ENCODE measurements at places on chromosomes 2 and 18.

GRCh38 chr2:239881031-239881471 is 144.1 kb downstream of the NDUFA10 start:
- no peak for DNase-seq
- H3K27me3 ChIP-seq = no peaks in the 10 kb centered on the region
- no peak overlapping the region for H3K27ac ChIP-seq
- no peak overlapping the region for H3K4me3 ChIP-seq

GRCh38 chr2:153478289-153479261 is at the start of gene RPRM:
RPRM (minus strand) TSS chr2:153478762; CDS start chr2:153478565, 197 bp downstream.
- H3K27ac ChIP-seq = no peak within 1 kb of the TSS
- H3K4me1 ChIP-seq = no peaks in the 10 kb centered on the region
- H3K36me3 ChIP-seq = no peaks in the 10 kb centered on the region
- DNase-seq = peak; percentile 51
- H3K27me3 ChIP-seq = peaks cover 33% of the 10 kb centered on the region
- peak within 1 kb of the TSS; percentile 18 for H3K4me3 ChIP-seq

DNA sequence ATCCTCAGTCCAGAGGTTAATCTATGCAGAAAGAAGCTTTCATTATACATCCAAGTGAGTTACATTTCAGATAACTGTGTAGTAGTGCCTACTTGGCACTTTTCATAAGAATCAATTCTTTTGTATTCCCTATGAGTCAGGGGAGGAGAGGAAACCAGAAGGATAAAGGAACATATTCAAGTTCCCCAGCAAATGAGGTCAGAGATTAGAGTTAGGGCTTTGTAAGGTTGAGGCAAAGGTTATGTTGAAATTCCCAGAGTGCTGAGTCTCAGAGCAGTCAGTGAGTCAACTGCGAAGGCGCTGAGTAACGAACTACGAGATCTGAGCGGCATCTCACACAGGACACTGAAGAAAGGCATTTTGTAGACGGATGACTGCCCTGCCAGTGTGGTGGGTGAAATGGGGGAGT is 25.1 kb upstream of the ME2 start:
- no peaks in the 10 kb centered on the region for H3K27me3 ChIP-seq
- no peak overlapping the region for H3K4me3 ChIP-seq
- no peaks in the 10 kb centered on the region for H3K4me1 ChIP-seq
- H3K27ac ChIP-seq = no peak overlapping the region

GRCh38 chr2:23916727-23917405 is 10.1 kb downstream of the ATAD2B start:
- no peaks in the 10 kb centered on the region for H3K36me3 ChIP-seq
- peak overlapping the region; percentile 5 for H3K27ac ChIP-seq
- no peak for DNase-seq
- no peaks in the 10 kb centered on the region for H3K27me3 ChIP-seq

- no peak for DNase-seq
- H3K36me3 ChIP-seq = no peaks in the 10 kb centered on the region
- no peaks in the 10 kb centered on the region for H3K4me1 ChIP-seq
- H3K27me3 ChIP-seq = no peaks in the 10 kb centered on the region
These were observed 25.6 kb upstream of the FAM124B start for GRCh38 chr2:224427471-224427870.

GRCh38 chr2:109381327-109381820 is 232.4 kb downstream of the SEPTIN10 start:
- no peak overlapping the region for H3K4me3 ChIP-seq
- H3K36me3 ChIP-seq = no peaks in the 10 kb centered on the region
- DNase-seq = no peak
- H3K27ac ChIP-seq = no peak overlapping the region
- no peaks in the 10 kb centered on the region for H3K4me1 ChIP-seq

- H3K27ac ChIP-seq = no peak overlapping the region
- H3K4me3 ChIP-seq = no peak overlapping the region
- DNase-seq = no peak
- no peaks in the 10 kb centered on the region for H3K27me3 ChIP-seq
- H3K4me1 ChIP-seq = no peaks in the 10 kb centered on the region
These were observed 6.7 kb downstream of the WDR43 start for GRCh38 chr2:28901202-28901601.

DNA sequence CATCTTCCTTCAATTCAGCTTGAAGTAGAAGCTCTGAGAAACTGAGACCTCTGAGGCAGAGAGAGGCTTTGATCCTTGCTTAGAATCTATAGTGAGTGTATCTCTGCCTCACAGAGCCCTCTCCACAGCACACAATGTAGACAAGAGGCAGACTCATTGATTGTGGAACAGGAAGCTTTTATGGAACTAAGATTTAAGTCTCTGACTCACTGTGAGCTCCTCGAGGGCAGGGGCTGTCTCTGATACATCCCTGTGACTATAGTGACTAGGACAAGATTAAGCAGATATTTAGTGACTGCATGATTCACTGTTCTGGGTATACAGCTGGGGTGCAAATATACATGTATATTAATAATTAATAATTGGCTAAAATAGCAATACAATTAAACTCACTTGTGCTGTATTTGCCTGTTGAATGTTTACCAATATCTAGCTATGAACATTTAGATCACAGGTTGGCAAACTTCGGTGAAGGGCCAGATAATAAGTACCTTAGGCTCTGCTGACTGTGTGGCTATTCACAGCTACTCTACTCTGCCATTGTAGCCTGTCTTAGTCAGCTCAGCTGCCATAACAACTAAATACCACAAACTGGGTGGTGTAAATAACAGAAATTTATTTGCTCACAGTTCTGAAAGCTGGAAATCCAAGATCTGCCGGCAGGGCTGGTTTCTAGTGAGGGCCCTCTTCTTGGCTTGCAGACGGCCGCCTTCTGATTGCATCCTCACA is 54.4 kb downstream of the ARHGEF4 start:
- H3K36me3 ChIP-seq = no peaks in the 10 kb centered on the region
- no peaks in the 10 kb centered on the region for H3K27me3 ChIP-seq
- no peak overlapping the region for H3K27ac ChIP-seq
- H3K4me3 ChIP-seq = no peak overlapping the region
- no peak for DNase-seq

GRCh38 chr2:126889071-126889470 is 9.6 kb upstream of the TEX51 start:
- no peak overlapping the region for H3K4me3 ChIP-seq
- no peak for DNase-seq
- no peaks in the 10 kb centered on the region for H3K27me3 ChIP-seq
- H3K27ac ChIP-seq = no peak overlapping the region

GRCh38 chr2:9644603-9645002 is 13.8 kb upstream of the YWHAQ start:
- H3K4me3 ChIP-seq = no peak overlapping the region
- H3K27ac ChIP-seq = no peak overlapping the region
- H3K27me3 ChIP-seq = no peaks in the 10 kb centered on the region
- peaks cover 19% of the 10 kb centered on the region for H3K4me1 ChIP-seq

DNA sequence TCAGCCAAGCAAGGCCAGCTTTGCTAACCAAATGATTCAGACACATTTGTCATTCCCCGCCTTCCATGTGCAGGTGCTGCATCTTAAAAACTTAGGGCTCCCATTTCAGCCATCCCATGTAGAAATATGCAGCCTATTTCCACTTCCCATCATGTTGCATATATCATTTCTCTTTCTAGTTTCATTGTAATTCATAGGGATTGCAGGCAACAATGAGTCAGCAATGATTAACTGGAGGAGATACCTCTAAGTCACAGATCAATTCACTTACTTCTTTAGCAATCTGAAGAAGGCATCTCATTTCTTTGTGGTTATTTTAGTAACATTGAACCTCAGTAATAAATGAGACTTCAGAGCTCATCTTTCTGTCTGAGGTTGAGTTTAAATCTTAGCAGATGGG is 276.1 kb upstream of the PKDCC start:
- no peak overlapping the region for H3K4me3 ChIP-seq
- H3K4me1 ChIP-seq = no peaks in the 10 kb centered on the region
- no peaks in the 10 kb centered on the region for H3K27me3 ChIP-seq
- no peak for DNase-seq
- H3K27ac ChIP-seq = no peak overlapping the region

DNA sequence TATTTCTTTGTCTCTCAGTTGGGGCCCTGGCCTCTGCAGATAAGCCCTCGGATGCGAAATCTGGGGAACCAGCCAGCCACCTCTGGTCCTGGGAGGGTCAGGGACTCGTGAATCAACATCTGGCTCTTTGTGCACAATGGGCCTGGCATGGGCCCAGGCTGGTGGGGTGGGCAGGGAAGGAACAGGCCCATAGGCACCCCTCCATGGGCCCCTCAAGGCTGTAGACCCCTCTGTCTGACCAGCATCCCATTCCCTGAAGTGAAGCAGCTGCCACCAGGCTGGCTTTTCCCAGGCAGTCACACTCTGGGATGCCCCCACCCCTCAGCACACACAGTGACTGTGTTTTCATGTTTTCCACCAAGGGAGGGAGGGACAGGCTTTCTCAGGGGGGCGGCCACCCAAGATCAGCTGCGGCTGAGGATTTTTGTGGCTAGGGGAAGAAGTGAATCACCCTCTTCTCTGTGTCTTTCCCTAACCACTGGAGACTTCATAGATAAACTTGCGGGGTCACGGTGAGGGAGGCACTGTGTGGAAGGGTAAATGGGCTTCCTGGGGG is 166.0 kb downstream of the AGAP1 start:
- no peak overlapping the region for H3K4me3 ChIP-seq
- DNase-seq = no peak
- H3K36me3 ChIP-seq = no peaks in the 10 kb centered on the region

DNA sequence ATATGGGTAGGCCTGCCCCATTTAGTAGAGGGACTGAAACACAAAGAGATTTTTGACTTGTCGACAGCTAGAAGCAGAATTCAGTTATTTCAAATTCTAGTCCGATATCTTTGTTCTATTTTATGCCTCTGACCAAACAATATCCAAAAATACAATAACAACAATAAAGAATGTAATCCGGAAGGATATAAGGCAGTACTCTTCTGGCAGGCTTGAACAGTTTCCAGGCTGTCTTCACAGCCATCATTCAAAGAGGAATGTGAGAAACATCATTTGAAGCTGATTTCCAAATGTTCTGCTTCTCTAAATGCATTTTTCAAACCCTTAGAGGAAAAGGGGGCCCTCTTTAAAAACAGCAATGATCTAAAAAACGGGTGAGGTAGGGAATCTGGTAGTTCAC is 36.7 kb upstream of the SPTBN1 start:
- no peak overlapping the region for H3K27ac ChIP-seq
- H3K4me1 ChIP-seq = no peaks in the 10 kb centered on the region
- no peaks in the 10 kb centered on the region for H3K27me3 ChIP-seq

DNA sequence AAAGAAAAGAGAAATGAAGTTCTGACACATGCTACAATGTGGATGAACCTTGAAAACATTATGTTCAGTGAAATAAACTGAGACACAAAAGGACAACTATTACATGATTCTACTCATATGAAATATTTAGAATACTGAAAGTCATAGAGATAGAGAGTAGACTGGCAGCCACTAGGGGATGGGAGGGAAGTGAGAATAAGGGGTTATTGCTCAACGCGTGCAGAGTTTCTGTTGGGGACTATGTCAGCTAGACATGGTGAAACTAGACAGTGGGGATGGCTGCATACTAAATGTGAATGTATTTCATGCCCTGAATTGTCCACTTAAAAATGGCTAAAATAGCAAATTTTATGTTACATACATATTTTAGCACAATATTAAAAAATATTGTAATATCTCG is 108.7 kb upstream of the ATL2 start:
- no peak for DNase-seq
- H3K4me1 ChIP-seq = peaks cover 9% of the 10 kb centered on the region

DNA sequence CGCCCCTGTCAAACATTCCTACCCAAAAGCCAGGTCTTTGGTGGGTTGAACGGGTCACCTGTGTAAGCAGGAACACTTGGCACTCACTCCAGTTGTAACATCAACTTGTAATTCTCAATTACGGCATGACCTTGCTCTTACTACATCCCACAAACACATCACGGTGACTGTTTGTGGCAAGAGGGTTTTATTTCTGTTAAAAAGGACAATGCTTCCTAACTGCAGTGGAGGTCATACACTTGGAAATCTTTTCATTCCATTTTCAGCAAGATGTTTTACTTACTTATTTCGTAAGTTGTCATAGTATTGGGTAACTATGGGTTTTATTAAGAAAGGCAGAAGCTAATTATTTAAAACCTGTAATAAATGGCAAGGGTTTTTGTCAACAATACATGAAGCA is 126.1 kb downstream of the ZNF516 start:
- DNase-seq = no peak
- H3K27me3 ChIP-seq = no peaks in the 10 kb centered on the region
- H3K36me3 ChIP-seq = no peaks in the 10 kb centered on the region
- peaks cover 6% of the 10 kb centered on the region for H3K4me1 ChIP-seq
- H3K27ac ChIP-seq = no peak overlapping the region
- H3K4me3 ChIP-seq = no peak overlapping the region

DNA sequence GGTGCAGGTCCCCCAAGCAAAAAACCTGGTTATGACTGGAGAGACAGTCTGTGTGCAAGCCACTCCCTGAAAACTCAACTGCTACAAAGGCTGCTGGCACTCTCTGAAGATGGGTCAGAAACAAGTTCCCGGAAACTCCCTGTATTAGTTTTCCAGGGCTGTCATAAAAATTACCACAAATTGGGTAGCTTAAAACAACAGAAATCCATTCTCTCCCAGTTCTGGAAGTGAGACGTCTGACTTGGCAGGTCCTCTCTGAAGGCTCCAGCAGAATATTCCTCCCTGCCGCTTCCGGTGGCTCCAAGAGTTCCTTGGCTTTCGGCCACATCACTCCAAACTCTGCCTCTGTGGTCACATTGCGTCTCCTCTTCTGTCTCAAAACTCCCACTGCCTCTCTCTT is 30.1 kb upstream of the SERPINE2 start:
- no peaks in the 10 kb centered on the region for H3K4me1 ChIP-seq
- no peaks in the 10 kb centered on the region for H3K27me3 ChIP-seq
- H3K36me3 ChIP-seq = no peaks in the 10 kb centered on the region

GRCh38 chr2:46490521-46491141 is 11.3 kb downstream of the TMEM247 start:
- H3K4me3 ChIP-seq = no peak overlapping the region
- H3K4me1 ChIP-seq = peaks cover 23% of the 10 kb centered on the region
- no peaks in the 10 kb centered on the region for H3K27me3 ChIP-seq
- no peaks in the 10 kb centered on the region for H3K36me3 ChIP-seq
- peak overlapping the region; percentile 42 for H3K27ac ChIP-seq

- H3K36me3 ChIP-seq = no peaks in the 10 kb centered on the region
- peaks cover 6% of the 10 kb centered on the region for H3K4me1 ChIP-seq
- no peak for DNase-seq
- no peak overlapping the region for H3K27ac ChIP-seq
- no peaks in the 10 kb centered on the region for H3K27me3 ChIP-seq
- no peak overlapping the region for H3K4me3 ChIP-seq
These were observed 109.0 kb upstream of the SLC35G4 start for GRCh38 chr18:11500153-11501122.
